ENCODE measurements at places on chromosomes 1 and 21.

GRCh38 chr1:197541411-197541810, 233.9 kb downstream of the DENND1B start:
- no peak for DNase-seq

- DNase-seq: no peak
These were observed 157.6 kb upstream of the LMO4 start for GRCh38 chr1:87170931-87171598.

- DNase-seq: no peak
These were observed 9.9 kb upstream of the PAQR6 start for GRCh38 chr1:156257711-156258110.

DNA sequence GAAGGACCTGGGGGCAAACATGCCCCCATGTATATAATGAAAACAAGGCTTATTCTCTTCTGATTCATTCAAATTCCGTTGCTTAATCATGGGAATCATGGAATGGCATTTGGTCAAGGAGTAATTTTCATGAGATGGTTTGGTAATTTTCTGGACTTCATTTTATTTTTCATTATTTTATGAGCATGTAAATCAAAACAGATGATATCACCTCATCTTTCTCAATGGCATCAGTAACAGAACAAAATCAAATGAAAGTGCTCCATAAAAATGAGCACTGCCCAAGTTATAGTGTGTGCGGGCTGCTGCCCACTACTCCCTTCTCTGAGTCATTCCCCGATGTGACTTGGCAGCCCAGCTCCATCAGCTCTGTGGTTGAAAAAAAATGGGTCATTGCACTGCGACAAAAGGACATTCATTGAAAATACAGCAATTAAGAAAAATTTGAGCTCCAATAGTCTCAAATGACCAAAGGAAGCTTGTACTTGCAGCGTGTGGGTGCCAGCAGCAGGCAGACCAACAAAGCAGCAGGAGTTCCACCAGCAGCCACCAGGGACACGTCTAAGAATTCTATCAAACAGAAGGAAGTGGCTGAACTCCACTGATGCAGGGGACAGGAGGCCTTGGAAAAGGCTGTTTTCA, 84.3 kb upstream of the VAV3 start:
- peak; percentile 72 for DNase-seq

GRCh38 chr1:156388174-156389137, 19.4 kb downstream of the RHBG start:
- no peak for DNase-seq

DNA sequence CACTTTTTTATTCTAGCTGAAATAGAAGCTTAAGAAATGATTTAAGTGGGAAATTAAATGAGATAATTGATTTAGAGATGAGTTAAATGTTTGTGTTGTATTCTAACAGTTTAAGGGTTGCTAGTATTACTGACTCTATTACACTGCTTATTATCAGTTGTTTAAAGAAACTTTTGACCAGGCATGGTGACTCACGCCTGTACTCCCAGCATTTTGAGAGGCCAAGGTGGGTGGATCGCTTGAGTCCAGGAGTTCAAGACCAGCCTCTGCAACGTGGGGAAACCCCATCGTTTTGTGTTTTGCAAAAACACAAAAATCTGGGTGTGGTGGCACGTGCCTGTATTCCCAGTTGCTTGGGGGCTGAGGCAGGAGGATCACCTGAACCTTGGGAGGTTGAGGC, 14.2 kb downstream of the CLIC4 start:
- DNase-seq: no peak

- no peak for DNase-seq
These were observed 127.9 kb upstream of the CACYBP start for GRCh38 chr1:174871886-174872285.

- no peak for DNase-seq
These were observed 8.4 kb upstream of the NBPF11 start for GRCh38 chr1:148160343-148161052.
